ENCODE measurements at places on chromosomes 5 and 9.

DNA sequence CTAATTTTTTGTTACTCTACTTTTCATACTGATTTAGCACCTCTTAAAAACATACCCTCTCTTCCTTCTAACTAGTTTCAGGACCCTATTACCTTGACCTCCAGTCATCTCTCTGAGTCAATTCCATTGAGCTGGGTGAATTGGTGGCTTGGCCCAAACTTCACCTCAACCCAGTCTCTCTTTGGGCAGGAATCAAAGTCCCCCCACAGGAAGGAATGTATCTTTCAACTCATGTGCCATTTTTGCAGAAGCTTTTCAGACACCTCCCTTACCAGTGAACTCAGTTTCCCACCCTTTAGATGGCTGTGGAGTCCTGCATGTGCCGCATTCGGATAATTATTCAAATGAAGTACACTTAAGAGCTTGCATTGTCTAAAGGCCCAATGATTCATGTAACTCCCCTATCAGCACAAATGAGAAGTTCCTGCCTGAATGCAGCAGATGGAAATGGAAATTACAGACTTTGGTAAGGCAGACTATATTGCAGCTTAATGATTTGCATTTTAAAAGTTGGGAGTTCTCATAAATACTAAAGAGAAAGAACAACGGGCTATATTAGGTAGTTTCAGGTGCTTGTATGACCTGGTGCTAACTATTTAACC, 693.5 kb downstream of the PTPRD start:
- no peak for DNase-seq

- DNase-seq: peak; percentile 49
Observed at GRCh38 chr9:22244139-22245011, 202.2 kb upstream of the DMRTA1 start.

- DNase-seq: no peak
Observed at GRCh38 chr5:136642976-136643375, 277.6 kb upstream of the TRPC7 start.

- DNase-seq: peak; percentile 69
Observed at GRCh38 chr9:124632077-124632621, 125.0 kb upstream of the NR5A1 start.

Data from astrocyte (in vitro differentiated cells and primary cell).